ENCODE measurements at places on chromosomes 5 and 9.

- DNase-seq: no peak
Observed at GRCh38 chr9:129835860-129836223, 584 bp downstream of the USP20 start.

DNA sequence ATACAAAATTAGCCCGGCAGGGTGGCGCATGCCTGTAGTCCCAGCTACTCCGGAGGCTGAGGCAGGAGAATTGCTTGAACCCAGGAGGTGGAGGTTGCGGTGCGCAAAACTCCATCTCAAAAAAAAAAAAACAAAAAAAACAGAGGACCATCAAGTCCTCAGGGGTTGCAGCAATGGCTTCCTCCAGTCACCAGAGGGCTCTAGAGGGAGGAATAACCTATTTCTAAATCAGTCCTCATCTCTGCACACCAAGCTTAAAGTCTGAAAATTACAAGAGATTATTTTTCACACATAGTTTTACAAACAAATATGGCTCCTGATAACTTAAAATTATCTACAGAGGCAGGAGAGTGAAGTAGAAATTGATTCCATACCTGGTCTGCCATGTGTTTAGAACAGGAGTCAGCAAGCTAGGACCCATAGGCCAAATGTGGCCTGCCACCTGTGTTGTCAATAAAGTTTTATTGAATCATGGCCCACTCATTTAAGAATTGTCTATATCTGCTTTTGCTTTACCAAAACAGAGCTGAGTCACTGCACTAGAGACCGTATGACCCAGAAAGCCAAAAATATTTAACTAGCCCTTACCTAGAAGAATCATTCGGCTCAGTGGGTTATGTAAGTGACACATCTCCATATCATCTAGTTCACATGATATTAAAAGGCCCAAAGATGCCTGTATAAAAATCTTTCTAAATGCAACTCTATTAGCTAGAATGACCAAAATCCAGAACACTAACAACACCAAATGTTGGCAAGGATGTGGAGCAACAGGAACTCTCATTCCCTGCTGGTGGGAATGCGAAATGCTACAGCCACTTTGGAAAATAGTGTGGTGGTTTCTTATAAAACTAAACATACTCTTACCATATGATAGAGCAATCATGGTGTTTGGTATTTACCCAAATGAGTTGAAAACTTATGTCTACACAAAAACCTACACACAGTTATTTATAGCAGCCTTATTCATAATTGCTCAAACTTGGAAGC, 207.7 kb downstream of the FRMD3 start:
- no peak for DNase-seq

GRCh38 chr9:129497005-129497812, 123.7 kb downstream of the C9orf50 start:
- no peak for DNase-seq

- no peak for DNase-seq
Observed at GRCh38 chr5:113612060-113612496, 98.6 kb downstream of the YTHDC2 start.

GRCh38 chr5:151251001-151251551, 1.9 kb upstream of the GM2A start:
- DNase-seq: no peak

DNA sequence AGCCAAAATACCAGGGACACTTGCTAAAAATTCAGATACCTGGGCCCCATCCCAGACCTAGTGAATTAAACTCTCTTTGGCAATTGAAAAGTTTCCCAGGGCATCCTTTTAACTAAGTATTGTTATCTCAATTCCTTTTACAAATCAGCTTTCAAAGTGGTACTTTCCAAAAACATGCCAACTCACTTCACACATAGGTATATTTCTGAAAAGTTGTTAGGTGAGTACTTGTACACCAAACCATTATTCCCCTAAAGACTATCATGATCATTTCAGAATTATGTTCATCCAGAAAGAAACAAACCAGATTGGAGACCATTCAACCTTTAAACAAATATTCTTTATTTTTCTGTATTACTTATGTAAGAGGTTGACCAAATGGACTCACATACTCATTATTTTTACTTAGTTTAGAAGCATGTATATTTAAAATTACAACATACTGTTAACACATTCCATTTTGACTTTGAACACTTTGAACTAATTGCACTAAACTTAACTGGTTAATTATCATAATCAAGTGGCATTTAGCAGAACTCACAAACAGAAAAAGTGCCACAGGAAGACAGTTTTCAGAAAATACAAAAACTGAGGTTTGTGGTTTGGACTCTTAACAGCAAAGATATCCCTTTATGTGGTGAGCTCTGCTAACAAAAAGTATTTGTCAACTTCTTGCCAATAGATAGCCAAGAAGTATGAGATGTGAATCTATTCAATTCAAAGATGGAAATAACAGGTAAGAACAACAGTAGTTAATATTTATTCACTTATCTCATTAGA, 40.7 kb downstream of the KIAA0825 start:
- no peak for DNase-seq

- no peak for DNase-seq
Observed at GRCh38 chr9:15915711-15916110, 362.9 kb downstream of the CCDC171 start.
